ENCODE measurements at places on chromosomes 5 and 9.

GRCh38 chr9:109478665-109479380, 19.3 kb downstream of the PTPN3 start:
- no peak for DNase-seq

- DNase-seq: no peak
Observed at GRCh38 chr5:63255594-63255993, 677.0 kb downstream of the LRRC70 start.

DNA sequence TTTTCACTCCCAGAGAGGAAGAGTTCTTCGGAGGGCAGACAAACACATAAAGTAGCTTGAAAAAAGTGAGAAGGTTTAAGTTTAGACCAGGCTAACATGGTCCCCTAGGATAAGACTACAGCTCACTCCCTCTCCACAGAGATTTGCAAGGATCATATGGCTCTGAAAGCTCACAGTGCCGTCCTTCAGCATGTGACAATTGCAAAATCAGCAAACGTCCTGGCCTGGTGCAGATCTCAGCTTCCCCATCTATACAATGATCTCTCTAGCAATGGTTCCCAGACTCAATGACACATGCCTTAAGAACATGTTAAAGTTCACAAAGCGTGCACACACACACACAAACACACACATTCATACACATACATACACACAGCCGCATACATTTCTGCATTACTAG, 327.6 kb downstream of the ACTL7B start:
- no peak for DNase-seq

- DNase-seq: no peak
Observed at GRCh38 chr5:173530547-173530946, 85.9 kb downstream of the BOD1 start.

DNA sequence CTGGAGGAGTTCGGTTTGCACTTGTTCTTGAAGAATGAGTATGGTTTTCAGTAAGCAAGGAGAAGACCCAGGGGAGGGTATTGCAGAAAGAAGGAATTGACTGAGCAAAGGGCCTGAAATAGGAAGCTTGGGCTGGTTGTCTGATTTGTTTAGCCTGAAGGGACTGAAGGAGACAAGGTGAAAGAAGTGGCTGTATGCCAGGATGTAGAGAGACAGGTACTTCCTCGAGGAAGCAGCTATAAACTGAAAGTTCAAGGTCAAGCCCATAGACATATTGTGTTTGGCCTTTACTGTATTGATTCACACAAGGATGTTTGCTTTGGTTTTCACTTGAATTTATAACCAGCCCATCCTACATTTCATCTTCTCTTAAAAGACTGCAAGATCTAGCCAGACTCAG, 183.1 kb downstream of the PALM2AKAP2 start:
- no peak for DNase-seq

All from kidney glomerular epithelial cell (primary cell).